Natural killer cell (primary cell): ENCODE measurements at places on chromosomes 16 and 17. TPM values are rescaled to one million over a fixed set of nuclear protein-coding genes. Genes with fewer than 3 reads are reported as not detected.

The SLC47A2 gene
- total RNA-seq, result not detected

The DRC3 gene
- total RNA-seq, result 0.78 TPM

The ALOX15B gene
- total RNA-seq, result not detected

The RDM1 gene
- total RNA-seq, result 0.61 TPM

The TXNL4B gene
- total RNA-seq, result 13.8 TPM

The GALK1 gene
- 11.9 TPM for total RNA-seq

The RNF222 gene
- 0.52 TPM for total RNA-seq

The PPP1R1B gene
- not detected for total RNA-seq

The FOXL1 gene
- total RNA-seq, result not detected

The FSCN2 gene
- total RNA-seq, result 0.26 TPM

The PLEKHM1 gene
- 160 TPM for total RNA-seq

The SMPD3 gene
- 2.4 TPM for total RNA-seq

The TBC1D28 gene
- not detected for total RNA-seq

The ACAP1 gene
- 526 TPM for total RNA-seq

The TBX6 gene
- 1.1 TPM for total RNA-seq

The KRT16 gene
- not detected for total RNA-seq

The TMEM231 gene
- 2.7 TPM for total RNA-seq

The ACBD4 gene
- 15.9 TPM for total RNA-seq

The KRTAP2-2 gene
- not detected for total RNA-seq

The CDH15 gene
- not detected for total RNA-seq

The UQCRC2 gene
- 177 TPM for total RNA-seq

The TMEM92 gene
- total RNA-seq, result not detected

The RNU2-1 gene
- 5,833 TPM for total RNA-seq

The CACNG4 gene
- total RNA-seq, result not detected

The KRTAP17-1 gene
- total RNA-seq, result not detected

The ADAD2 gene
- not detected for total RNA-seq

The KRTAP4-1 gene
- not detected for total RNA-seq

The UMOD gene
- total RNA-seq, result not detected

The SLC4A1 gene
- not detected for total RNA-seq

The SLC35G6 gene
- total RNA-seq, result not detected

The KRT24 gene
- total RNA-seq, result not detected

The KRT40 gene
- not detected for total RNA-seq

The ECI1 gene
- 14.6 TPM for total RNA-seq

The ZNF205 gene
- not detected for total RNA-seq

The GRAP gene
- 11.3 TPM for total RNA-seq

The SLC12A3 gene
- not detected for total RNA-seq

The ARHGDIG gene
- 0.49 TPM for total RNA-seq

The APOH gene
- not detected for total RNA-seq

The TBC1D3D gene
- total RNA-seq, result 14.7 TPM

The CDC6 gene
- total RNA-seq, result 3.4 TPM

The WNT9B gene
- total RNA-seq, result not detected

The CCR7 gene
- 6.6 TPM for total RNA-seq

The RPS6KB1 gene
- total RNA-seq, result 85.0 TPM

The NPIPA1 gene
- 123 TPM for total RNA-seq

The LHX1 gene
- total RNA-seq, result not detected

The C16orf89 gene
- total RNA-seq, result not detected

The NPIPA8 gene
- total RNA-seq, result not detected

The PABPN1L gene
- 0.43 TPM for total RNA-seq

The ABCC3 gene
- 1.6 TPM for total RNA-seq

The SPNS3 gene
- total RNA-seq, result 1.9 TPM

The ABCC12 gene
- total RNA-seq, result not detected

The SLC16A13 gene
- 6.0 TPM for total RNA-seq
